ENCODE measurements at places on chromosomes 11 and 22. TPM values are rescaled to one million over a fixed set of nuclear protein-coding genes. Genes with fewer than 3 reads are reported as not detected.

GRCh38 chr11:26539517-26539916 lies 32.5 kb downstream of the MUC15 start:
- no peak for DNase-seq

- DNase-seq = no peak
Measured at GRCh38 chr11:34449013-34449412, 10.3 kb downstream of the CAT start.

DNA sequence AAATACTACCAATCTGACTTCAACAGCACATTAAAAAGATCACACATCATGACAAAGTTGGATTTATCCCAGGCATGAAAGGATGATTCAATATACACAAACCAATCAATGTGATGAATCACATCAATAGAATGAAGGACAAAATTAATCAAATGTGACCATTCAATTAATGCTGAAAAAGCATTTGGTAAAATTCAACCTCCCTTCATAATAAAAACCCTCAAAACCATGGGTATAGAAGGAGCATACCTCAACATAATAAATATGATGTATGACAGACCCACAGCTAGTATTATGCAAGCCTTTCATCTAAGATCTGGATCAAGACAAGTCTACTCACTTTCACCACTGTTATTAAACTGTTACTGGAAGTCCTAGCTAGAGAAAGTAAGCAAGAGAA lies 921.7 kb upstream of the RAG2 start:
- no peak for DNase-seq

GRCh38 chr22:47155912-47156311 lies 393.5 kb downstream of the TBC1D22A start:
- DNase-seq = no peak

- DNase-seq = no peak
Measured at GRCh38 chr11:62033191-62034035, 66.0 kb upstream of the FTH1 start.

DNA sequence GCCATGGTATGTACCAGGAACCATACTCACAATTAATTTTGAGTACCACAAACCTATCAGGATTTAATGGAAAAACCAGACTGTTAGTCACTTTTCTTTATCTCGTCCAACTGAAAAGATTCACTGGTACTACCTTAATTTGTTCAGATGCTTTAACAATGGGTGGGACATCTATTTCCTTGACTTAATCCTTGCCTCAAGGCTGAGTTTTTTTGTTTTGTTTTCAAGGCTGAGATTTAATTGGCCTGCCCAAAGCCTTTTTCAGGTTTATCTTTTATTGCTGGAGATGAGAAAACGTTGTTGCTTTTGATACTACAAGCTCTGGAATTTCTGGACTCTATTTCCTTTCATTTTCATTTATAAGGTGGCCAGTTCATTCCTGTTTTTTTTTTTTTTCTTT lies 50.4 kb downstream of the NELL1 start:
- DNase-seq = no peak

- no peak for DNase-seq
Measured at GRCh38 chr11:73019449-73019848, 122.7 kb downstream of the FCHSD2 start.

GRCh38 chr11:80432057-80432456 lies 991.2 kb upstream of the TENM4 start:
- DNase-seq = no peak

DNA sequence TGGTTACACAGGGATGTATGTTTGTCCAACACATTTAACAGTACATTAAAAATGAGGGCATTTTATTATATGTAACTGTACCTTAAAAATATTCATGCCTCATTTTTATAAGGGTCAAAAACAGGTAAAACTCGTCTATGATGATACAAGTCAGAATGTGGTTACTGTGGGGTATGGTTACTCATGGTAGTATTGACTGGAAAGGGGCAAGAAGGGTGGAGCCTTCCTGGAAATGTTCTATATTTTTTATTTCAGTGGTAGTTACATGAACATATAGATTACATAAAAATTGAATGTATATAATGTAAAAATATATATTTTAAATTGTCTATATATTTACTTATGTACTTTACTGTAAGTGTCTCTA lies 99.8 kb downstream of the STIM1 start:
- DNase-seq = no peak

DNA sequence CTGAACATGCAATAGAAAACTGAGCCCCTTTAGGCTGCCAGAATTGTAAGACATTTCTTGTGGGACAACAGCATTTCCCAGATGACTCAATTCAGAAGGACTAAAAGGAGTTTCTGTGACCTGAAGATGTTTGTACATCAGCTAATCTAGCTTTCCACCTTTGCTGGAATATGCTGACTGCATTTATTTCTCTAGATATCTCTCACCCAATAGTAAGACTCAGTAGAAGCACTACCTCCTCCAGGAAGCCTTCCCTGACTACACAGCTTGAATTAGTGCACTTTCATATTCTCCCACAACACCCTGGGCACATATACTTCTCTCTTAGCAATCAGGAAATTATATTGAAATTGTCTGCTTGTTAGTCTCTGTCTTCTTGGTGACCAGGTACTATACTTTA lies 98.1 kb upstream of the BLID start:
- DNase-seq = no peak

- DNase-seq = no peak
Measured at GRCh38 chr11:121553389-121553788, 100.6 kb upstream of the SORL1-AS1 start.

DNA sequence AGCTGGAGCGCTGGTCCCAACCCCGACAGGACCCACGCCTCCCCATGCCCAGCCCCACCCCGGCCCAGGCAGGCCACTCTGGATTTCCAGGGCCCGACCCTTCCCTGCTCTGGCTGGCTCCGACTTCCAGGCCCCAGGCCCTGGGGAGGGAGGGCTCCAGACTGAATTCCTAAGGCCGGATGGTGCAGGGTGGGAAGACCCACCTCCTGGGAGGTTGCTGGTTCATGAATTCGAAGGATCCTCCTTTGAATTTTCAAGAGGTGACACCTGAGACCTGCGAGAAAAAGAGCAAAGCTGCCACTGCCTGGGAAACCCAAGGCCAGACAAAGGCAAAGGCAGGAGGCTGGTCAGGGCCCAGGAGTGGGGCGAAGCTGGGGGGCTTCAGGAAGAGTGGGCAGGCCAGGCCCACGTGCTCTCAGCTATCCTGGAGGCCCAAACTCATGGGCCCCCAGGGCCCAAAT lies 47.0 kb upstream of the LINC01488 start:
- no peak for DNase-seq

DNA sequence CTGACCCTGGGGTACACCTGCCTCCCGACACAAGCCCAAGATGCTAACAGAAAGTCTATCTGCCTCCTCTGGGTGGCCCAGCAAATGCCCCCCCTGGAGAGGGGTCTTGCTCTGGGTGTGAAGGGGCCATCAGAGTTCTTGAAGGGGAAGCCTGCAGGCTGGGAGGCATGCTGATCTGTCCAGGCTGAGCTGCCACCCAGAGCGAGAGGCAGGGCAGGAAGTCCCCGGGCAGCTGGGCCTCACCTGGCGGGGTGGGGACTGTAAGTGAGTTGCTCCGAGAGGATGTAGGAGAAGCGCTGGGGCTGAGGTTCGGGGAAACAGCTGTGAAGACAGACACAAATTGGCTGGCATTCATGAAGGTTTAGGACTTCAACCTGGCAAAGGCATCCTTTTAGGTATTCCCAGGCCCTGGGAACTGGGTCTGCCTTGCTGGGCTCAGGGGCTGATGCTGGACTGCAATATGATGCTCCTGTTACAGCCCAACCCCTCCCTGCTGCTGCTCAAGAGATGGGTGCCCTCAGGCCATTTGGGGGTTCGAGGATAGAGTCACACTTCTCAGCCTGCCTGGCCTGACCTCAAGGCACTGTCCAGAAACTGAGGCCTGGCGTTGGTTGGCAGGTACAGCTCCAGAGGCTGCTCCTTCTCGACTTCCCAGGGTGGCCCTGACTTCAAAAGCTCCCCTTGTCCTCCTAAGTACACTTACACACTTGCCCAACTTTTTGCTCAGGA lies 60.2 kb upstream of the LYVE1 start:
- DNase-seq = no peak

- DNase-seq = peak; percentile 59
Measured at GRCh38 chr22:37428649-37429586, 1.6 kb upstream of the ELFN2 start.

GRCh38 chr11:120501976-120502755 lies 9.4 kb upstream of the GRIK4 start:
- DNase-seq = no peak

DNA sequence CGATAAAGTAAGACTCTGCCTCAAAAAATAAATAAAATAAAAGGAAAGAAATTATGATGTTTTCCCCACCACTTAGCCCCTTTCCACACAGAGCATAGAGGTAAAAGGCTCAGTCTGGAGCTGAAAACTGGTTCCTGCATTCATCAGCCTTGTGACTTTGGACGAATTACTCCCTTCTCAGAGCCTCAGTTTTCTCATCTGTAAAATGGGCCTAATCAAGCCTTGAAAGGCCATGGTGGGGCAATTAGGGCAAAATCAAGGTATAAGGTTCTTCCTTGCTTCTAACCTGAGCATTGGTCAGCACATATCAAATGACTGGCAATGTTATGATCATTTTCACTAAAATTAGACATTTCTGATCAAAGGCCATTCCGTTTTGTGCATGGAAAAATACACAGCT lies 417.7 kb downstream of the MN1 start:
- no peak for DNase-seq

GRCh38 chr11:10716122-10716521 lies 22.6 kb upstream of the IRAG1 start:
- DNase-seq = no peak

DNA sequence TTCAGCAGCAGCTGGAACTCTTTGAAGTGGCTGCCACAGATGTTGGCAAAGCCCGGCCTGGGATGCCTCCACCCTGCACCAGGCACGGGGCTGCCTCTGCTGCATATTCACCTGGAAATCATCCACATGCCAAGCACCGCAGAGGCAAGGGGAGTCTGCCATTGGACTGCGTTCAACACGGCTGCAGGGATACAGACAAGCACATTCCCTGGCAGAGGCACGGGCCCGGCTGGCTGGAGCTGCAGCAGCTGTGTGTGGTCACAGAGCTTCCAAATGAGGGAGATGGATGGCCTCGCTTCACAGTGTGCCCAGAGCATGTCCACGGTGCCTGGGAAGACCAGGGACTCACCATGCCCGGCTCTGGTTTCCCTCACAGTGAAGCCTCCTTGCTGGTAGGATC lies 1378.9 kb downstream of the TBC1D22A start:
- DNase-seq = no peak

DNA sequence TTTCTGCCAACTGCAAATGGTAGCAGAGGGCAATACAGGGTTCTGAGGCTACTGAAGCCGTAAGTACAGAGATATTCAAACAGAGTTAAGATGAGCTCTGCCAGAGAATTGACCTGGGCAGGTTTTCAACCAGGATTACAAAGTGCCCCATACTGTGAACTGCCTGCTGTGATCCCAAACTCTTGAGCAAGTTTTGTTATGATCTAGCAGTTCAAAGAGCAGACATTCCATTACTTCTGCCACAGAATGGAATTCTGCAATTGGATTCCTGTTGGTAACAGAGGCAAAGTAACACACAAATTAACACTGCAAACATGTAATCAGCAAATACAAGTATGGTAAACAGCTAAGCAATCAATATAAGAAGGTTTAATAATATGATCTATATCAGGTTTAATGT lies 31.2 kb downstream of the ALG9 start:
- no peak for DNase-seq

DNA sequence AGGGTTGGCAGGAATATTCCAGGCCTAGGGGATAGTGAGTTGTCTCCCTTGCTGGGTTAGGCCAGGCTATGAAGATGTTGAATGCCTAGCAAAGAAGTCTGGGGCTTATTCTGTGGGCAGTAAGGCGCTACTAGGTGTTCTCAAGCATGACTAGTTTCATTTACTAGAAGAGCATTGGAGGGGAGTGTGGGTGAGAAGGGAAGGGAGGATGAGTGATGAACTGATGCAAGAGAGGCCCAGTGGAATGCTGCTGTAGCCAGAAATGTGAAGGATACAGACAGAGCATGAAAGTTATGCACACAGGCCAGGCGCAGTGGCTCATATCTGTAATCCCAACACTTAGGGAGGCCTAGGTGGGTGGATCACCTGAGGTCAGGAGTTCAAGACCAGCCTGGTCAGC lies 33.5 kb downstream of the POU2F3 start:
- no peak for DNase-seq

DNA sequence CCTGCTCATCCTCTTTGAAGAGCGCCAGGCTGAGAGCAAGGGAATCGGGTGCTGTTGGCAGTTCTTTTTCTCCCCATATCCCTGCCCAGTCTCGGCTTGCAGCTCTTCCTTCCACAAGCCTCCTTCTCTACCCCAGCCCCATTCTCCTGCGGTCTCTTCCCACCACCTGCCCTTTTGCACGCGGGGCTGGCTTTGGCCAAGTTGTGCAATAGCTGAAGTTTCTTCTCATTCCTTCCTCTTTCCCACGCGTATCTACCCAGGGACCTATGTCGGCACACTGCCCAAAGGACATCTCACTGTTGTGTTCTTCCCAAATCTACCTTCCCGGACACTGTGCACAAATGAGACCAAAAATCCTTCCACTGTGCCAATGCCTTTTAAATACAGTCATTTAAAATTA lies 22.3 kb upstream of the HTR3A start:
- no peak for DNase-seq

DNA sequence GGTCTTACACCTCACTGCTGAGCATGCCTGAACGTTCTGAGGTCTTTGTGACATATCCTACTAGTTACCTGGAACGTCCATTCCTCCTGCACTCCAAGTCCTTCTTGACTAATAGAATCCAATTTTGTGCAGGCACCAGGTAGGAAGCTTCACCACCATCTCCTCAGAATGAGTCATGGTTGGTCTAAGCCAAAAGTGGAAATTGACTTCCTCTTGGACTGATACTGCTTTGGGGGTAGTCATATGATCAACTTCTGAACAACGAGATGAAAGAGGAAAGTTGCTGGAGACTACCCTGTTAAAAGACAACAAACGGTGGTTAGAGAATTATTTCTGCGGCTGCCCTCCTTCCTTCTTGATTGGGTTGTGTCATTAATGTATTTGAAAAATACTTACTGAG lies 374.2 kb upstream of the LARGE1 start:
- no peak for DNase-seq

- DNase-seq = no peak
Measured at GRCh38 chr11:120815319-120816100, 208.4 kb upstream of the TBCEL start.

DNA sequence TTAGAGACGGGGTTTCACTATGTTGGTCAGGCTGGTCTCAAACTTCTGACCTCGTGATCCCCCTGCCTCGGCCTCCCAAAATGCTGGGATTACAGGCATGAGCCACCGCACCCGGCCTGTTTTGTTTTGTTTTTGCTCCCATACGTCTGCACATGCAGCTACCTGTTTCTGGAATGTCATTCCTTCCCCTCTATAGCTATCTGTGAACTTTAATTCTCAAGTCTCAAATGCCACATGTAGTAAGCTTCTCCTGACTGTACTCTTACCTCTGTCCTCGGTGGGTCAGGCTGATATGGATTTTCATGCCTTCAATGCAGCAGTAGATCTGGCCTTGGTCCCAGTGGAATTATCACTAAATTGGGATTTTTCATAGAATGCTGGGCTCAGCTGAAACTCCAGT lies 12.4 kb upstream of the SWAP70 start:
- no peak for DNase-seq

The APOL6 gene
- 54.9 TPM for total RNA-seq

The STARD10 gene
- total RNA-seq = 6.4 TPM

The ENDOD1 gene
- 21.5 TPM for total RNA-seq

The MIOX gene
- total RNA-seq = 0.29 TPM

The SEPTIN3 gene
- total RNA-seq = 0.38 TPM

Data from activated naive CD8-positive, alpha-beta T cell treated with anti-CD3 and anti-CD28 coated beads for 36 hours (primary cell).